ENCODE measurements at places on chromosomes 7 and 10.

DNA sequence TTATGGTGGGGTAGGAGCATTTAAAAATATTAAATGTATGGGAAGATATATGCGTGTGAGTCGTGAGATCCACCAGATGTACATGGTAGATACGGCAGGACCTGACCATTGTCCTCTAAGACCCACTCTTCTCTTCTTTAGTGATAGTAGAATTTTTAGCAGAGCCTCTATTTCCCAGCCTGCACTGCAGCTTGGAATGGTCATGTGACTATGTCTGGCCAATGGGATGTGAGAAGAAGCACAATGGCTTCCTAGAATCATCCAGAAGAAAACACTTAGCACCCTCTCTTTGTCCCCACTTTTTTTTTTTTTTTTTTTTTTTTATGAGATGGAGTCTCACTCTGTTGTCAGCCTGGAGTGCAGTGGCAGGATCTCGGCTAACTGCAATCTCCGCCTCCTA lies 86.6 kb upstream of the CYTH3 start:
- no peak for DNase-seq

DNA sequence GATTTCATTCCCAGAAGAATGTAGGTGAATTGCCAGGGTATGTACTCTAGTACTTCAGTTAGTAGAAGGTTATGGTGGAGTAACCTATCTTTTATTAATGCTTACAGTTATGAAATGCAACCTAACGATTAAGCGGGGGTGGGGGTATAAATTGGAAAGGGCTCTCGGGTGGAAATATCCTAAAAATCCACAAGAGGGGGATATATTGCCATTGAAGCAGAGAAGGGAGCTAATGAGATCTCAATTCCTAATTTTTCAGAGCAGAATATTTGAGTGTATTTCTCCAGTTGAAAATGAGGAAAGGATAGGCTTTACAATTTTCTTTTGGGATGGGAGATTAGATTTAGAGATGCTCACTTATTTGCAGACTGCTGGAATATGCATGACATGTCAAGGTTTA lies 90.8 kb downstream of the DNAJB9 start:
- no peak for DNase-seq

DNA sequence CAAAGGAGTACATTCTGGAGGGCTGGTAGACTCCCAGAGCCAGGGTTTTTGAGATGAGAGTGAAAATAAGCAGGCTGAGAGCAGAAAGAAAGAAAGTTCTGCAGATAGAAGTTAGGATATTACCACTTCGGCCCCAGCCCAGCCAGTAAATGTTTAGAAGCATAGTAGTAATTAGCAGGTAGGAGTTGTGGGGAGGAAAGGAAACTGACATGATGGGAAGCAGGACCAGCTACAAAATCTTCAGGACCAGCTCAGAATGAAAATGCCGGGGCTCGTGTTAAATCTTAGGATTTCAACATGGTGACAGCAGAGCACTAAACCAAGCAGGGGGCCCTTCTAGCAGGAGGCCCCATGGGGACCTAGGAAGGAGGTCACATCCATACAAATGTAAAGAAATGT lies 28.7 kb downstream of the PRSS2 start:
- no peak for DNase-seq

DNA sequence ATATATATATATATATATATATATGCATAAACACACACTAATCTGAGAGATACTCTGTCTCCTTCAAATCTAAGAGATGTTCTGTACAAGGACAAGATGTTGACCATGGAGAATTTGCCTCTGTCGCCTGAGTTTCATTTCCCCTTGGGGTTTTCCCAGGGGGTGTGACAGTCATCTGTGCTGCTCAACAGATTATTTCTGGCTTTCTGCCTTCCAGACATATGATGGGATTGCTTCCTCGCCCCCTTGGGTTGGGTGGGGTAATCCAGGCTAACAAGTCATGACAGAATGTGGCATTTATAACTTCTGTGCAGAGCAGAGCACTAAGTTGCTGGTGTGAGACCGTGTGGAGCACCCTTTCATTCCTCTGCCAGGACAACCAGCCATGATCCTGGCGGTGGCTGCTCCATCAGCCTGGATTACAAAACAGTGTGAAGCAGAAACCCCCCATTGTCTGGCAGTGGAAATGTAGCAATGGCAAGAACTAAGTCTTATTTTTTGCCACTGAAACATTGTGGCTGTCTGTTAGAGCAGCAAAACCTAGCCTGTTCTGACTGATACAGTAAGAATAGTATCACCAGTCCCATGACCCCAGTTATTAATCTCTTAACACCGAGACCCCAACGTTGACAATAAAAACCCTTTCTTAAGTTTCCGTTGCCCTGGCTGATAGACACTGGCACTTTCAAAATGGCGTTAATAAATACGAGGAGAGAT lies 13.7 kb upstream of the USP6NL start:
- no peak for DNase-seq

GRCh38 chr10:117531371-117532002 lies 11.1 kb upstream of the EMX2 start:
- DNase-seq = no peak

- DNase-seq = no peak
Measured at GRCh38 chr7:158805937-158806336, 23.4 kb downstream of the ESYT2 start.

DNA sequence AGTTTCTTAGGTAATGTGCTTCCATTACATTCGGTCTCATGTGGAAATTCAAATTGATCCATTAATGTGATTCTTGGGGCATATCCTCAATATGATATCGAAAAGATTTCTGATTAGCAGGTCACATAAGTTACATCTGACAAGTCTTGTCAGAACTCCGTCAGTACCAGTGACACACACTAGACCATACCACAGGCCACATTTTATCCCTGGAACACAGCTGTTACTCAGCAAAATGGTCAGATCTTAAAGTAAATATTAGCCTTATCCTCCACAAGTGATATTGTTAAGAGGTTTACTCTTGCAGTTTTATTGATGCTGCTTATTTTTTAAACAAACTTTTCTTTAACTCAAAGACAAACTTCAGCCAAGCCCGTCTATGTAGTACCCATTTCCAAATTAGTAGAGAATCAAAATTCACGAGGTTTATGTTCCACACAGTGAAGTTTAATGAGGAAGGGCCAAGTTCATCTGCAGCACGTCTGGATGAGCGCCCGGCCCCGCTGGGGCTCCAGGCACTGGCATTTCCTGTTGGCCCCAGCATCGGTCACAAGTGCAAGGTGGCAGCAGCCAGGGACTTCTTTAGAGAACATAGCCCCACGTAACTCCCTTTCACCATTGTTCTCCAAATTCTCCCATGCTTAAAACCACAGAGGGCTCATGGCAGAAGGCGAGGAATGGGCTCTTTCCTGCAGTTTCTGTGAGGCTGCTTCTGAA lies 132.2 kb downstream of the VIPR2 start:
- no peak for DNase-seq

DNA sequence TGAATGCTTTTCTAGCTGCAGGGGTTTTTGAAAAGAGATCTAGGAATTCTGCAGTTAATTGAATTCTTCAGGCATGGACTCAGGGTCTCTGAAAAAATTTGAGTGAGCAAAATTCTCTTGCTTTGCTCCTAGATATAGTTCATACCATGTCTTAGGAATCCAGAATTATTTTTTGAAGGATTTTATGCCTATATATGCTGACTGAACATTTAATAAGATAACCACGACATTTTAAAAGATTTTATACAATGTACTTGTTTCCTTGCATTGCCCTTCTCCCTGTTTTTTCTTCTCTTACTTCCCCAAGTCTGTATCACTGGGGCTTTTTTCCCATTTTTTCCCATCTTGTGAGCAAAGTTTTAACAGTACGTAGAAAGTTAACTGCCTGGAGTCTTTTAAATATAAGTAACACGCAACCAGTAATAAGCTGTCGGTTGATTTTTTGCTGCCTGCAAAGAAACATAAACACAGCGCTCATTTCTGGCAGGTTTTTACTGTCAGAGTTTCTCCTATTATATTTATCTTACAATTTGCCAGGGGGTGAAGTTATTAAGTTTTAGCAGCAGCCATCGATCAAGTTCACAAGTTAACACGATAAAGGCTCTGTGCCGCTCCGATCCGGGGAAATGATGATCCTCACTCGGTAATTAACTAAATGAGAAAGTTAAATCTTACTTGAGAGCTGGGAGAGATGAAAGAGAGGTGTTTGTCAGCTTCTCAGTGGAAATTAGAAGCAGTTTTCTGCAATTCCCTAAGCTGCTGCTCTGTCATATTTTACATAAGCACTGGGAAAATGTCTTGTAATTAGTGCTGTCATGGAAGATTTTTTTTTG lies 81.0 kb downstream of the POLL start:
- no peak for DNase-seq

GRCh38 chr10:128048819-128049210 lies 77.4 kb downstream of the MKI67 start:
- DNase-seq = no peak

GRCh38 chr7:116963234-116963633 lies 9.9 kb downstream of the ST7 start:
- DNase-seq = no peak

DNA sequence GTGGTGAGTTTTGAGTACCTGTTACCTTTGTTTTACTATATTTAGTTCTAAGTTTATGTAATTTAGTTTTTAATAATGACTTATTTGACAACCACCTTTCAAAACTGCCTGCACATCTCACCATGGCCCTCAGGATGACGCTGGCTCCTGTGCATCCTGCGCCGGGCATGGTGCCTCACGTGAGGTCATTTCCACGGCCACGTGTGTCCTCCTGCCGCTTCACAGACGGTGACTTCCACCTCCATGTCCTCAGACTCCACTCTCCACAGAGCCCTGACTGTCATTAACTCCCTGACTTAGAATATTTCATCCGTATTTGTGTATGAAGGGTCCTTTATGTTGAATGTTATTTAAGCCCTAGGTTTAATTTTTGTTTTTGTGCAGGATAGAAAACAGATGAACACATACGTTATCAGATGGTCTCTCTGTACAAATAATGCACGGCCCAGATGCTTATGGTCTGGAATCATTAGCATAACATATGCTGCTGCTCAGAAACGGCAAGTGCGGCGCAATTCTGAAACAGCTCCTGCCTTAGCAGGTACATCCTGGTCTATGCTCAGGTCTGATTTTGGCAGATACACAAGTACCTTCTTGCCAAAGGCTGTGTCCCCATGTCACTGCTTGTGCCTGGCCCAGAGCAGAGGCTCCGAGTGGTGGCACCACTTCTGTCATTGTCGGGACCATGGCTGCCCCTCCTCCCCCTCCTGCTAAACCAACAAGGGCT lies 155.8 kb downstream of the WDR37 start:
- DNase-seq = no peak

GRCh38 chr7:70638158-70639107 lies 493.5 kb upstream of the GALNT17 start:
- no peak for DNase-seq

- no peak for DNase-seq
Measured at GRCh38 chr10:42979721-42980467, 97.0 kb upstream of the RET start.

GRCh38 chr10:118873738-118874105 lies 119.0 kb upstream of the CACUL1 start:
- DNase-seq = no peak

DNA sequence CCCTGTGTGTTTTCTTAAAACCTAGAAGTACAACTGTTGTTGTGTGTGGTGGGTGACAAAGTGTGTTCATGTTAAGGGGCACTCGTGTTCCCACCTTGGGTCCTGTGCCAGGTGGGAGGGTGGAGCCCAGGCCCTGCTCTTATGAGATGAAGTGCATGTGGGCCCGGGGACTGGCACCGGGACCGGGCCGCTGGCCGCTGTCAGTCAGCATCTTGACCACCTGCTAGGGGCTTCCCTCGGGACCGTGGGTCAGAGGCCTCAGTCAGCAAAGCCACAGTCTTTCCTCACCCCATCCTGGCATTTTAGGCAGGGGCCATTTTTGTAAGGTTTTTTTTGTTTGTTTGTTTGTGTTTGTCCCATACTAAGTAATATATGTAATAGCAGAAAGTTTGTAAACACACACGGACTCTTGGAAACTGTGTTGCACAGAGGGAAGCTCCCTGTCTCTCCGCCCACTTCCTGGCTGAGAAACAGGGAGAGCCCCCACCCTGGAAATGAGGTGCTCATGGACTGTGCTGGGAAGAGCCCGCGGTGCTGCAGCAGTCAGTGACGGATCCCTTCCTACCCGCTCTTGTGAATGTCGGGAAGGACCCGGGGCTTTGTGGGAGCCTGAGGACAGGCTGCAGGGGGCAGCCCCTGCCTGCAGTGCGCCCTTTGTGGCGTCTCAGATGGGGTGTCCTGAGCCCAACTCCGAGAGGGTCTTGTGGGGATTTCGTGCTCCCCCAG lies 13.4 kb downstream of the AGAP3 start:
- DNase-seq = no peak

- no peak for DNase-seq
Measured at GRCh38 chr10:66625709-66626590, 299.9 kb upstream of the LRRTM3 start.

- DNase-seq = no peak
Measured at GRCh38 chr10:122957474-122957873, 3.4 kb upstream of the C10orf88 start.

DNA sequence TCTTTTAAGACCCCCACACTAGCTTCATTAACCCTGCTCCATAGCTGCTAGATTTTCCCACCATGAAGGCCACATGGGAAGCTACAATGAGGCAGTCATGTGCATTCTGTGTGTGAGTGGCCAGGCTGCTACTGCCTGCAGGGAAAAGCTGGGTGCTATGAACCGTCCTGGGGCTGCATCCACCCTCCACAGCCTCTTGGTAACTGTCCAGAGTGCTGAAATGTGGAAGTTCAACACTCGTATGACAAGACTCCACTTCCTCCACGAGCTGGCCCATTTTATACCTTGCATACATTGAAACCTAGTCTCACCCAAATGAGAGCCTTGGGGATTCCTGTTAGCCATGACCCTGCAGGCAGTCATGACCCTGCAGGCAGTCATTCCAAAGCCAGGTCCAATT lies 59.4 kb downstream of the CUZD1 start:
- no peak for DNase-seq

DNA sequence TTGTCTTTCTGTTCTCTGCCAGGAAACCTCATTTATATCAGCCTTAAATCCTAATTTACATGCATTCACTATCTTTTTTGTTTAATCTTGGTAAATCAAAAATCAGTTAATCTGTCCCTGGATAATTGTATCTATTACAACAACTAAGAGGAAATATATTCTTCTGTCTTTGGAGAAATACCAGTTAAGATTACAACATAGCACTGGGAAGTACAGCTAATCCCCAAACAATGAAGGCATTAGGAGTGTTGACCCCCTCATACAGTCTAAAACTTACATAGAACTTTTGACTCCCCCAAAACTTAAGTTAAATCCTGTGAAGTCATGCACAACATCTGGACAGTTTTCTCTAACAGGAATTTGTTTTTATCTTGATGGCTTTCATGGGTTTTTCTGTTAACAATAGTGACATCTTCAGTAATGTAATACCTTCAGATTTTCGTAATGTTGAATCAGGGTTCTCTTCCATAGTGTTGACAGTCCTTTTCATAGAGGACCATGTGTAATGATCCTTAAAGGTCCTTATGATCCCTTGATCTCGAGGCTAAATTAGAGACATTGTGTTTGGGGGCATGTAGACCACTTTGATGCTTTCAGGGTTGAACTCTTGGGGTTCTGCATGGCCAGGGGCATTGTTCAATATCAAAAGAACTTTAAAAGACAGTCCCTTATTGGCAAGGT lies 24.1 kb upstream of the ABCC2 start:
- DNase-seq = no peak

DNA sequence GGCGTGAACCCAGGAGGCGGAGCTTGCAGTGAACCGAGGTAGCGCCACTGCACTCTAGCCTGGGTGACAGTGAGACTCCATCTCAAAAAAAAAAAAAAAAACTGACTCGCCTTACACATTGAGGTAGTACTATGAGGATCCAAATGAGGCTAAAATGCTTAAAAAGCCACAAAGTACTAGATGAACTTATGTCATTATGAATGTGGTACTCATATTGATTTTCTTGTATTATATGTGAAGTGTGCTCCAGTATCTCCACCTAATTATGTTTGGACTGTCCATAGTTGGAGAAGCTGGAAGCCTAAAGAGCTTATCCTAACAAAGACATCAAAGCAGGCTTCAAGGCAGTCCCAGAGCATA lies 9.1 kb downstream of the CCNY start:
- no peak for DNase-seq
